ENCODE measurements at places on chromosomes 13 and 19.

- no peak for DNase-seq
These were observed 53.9 kb upstream of the GAS6 start for GRCh38 chr13:113917594-113918371.

DNA sequence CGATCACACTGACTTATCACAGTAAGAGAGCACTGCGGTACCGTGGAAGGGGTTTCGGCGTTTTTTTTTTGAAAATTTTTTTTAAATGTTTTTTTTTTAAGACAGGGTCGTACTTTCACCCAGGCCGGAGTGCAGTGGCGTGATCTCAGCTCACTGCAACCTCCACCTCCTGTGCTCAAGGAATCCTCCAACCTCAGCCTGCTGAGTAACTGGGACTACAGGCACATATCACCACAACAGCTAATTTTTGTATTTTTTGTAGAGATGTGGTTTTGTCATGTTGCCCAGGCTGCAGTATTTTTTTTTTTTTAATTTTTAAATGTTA is 19.0 kb downstream of the LTBP4 start:
- no peak for DNase-seq

GRCh38 chr13:68257111-68257842 is 1027.1 kb upstream of the PCDH9 start:
- DNase-seq = no peak

DNA sequence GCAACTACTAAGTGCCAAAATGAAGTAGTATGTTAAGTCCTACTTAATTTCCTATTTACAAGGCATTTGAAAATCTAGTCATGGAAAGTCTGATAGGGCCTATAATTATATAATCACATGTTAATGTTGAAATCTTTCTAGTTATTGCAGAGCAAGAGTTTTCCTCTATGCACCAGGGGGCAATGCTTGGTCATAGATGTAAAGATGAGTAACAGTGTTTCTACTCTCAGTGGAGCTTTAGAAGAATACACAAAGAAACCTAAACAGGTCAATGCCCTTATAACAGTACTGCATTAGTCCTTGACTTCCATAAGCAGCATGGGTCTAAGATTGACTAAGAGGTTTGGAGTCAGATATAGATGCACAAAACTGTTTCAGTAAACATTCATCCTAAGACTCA is 218.7 kb downstream of the KCTD12 start:
- no peak for DNase-seq

- DNase-seq = no peak
These were observed 47.8 kb upstream of the C1QTNF9 start for GRCh38 chr13:24261566-24261965.

- no peak for DNase-seq
These were observed at the start of gene TMEM59L for GRCh38 chr19:18612772-18613588. TSS of gene TMEM59L (plus strand) at chr19:18612870. CDS start at chr19:18612959, 89 bp downstream.

DNA sequence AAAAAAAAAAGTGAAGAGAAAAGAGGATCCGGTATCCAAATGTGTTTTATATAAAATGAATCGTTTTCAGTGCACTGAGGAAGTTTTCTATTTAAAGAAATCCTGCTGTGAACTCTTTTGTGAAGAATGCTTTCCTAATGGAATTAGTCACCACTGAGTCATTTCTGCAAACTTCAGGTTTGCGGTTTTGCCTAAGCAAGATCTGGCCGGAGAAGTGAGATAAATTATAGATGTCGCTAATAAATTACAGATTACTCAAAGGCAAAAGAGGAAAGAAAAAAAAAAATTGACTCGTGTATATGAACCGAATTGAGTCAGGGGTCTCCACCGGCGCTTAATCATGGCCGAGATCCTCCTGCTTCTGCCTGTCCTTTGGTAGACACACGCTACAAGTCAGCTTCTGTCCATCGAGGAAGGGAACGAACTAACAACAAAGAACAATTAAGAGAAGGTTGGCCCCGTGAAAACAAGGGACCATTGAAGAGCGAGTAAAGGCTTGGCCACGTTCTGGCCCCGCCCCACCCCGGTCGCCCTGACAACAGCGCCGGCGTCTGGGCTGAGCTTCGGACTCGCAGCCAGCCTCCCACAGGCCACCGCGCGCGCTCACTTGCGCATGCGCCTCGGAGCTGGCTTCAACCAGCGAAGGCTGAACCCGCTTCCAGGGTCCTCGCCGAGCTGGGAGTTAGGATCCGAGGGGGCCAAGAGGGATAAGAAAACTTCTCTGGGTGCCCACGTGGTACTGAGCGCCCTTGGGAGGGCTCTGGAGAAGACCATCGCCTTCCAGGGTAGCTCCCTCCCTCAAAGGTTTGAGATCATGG is 33.0 kb upstream of the MRI1 start:
- peak; percentile 88 for DNase-seq

DNA sequence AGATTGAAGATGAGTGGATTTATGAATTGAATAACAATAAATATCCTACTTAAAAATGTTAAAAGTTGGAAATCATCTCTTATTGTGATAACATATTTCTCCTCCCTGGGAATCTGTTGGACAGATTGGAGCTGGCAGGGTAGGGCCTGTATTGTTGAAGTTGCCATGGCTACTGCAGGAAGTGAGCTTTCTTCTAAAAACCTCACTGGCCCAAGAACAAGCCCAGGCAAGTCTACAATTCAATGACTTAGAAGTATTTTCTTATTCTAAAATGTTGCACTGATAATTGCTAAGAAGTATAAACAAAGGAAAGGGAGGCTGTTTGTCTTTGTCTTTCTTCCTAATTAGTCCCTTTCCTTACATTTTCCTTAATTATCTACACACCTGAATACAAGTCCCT is 112.1 kb downstream of the DLEU7 start:
- no peak for DNase-seq

GRCh38 chr13:61362522-61362921 is 53.1 kb downstream of the PCDH20 start:
- no peak for DNase-seq
